BJ (cell line): ENCODE measurements at places on chromosomes 6 and 20.

DNA sequence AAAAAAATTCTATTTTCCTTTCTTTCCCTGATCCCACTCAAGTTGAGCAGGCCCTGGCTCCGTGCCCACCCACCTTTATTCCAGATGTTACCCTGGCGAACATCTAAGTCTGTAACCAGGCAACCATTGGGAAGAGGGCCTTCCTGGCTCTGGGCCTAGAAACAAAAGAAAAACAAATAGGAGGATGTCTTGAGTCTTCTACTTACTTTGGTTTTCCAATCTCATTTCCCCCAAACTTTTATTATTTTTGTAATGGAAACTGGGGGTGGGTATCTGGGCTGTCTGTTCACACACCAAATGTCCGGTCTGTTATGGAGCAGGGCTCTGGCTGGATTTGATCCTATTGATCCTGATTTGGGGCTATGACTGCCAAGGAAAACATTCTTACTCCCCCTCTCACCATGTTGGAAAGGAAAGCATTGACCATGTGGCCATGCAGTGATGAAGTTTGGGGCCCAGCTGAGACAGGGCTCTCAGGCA, 744.1 kb downstream of the DHX35 start:
- DNase-seq: no peak

DNA sequence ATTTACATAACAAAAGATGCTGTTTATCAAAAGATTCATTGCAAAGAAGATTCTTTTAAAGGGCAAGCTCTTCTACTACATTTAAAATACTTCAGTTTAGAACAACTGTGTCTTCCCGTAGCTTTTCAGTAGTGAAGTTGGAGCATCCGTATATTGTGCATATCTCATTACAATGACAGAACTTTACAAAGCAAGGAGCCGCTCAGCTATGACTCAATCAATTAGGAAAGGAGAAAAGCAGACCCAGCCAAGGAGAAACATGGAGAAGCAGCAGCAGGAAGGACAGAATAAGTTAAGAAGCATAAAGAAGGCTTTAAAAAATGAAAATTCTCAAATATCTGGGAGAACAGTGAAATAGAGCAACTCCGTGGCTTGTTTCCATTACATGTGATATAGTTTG, 132.6 kb upstream of the SMLR1 start:
- DNase-seq: no peak

GRCh38 chr6:163750431-163751031, 336.0 kb downstream of the QKI start:
- no peak for DNase-seq

GRCh38 chr6:150426198-150426597, 57.4 kb downstream of the IYD start:
- DNase-seq: no peak

- no peak for DNase-seq
These were observed 103.4 kb upstream of the CCN2 start for GRCh38 chr6:132054525-132054924.

DNA sequence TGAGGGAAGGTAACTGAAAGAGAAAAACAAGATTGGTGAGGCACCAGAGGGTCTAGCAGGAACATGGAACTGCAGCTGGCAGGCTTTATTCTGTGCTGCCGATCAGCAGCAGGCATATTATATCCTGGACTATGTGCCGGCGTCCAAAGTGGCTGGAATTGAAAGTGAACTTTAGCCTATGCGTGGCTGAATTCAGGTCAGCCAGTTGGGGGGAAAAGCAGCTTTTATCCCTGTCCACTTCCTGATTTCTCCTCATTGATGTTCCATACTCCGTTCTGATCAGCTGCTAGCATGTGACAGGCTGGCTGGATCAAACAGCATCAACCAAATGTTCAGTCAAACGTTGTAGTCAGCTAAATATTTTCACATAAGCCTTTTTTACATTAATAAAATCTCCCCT, 99.0 kb downstream of the CAP2 start:
- DNase-seq: no peak

- peak; percentile 78 for DNase-seq
These were observed at the start of gene SLX4IP for GRCh38 chr20:10434832-10435812. TSS of gene SLX4IP (plus strand) at chr20:10435305. CDS start at chr20:10458205, 22,900 bp downstream.

- DNase-seq: peak; percentile 39
These were observed 1.1 kb downstream of the SAPCD1 start for GRCh38 chr6:31763619-31763940.

DNA sequence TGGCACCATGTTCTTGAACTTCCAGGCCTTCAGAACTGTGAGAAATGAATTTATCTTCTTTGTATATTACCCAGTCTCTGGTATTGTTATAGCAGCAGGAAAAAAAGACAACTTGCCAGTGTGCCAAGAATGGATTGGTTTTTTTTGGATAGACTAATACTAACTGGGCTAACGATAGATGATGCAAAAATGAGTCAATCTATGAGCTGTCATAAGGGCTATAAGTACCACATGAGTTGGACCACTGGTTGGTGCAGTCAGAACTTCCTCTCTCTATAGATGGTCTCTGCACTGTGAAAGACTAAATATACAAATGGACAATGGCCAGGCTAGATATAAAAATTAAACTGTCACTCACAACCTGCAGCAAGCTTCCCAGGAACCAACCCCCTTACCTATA, 87.6 kb upstream of the COL21A1 start:
- no peak for DNase-seq

DNA sequence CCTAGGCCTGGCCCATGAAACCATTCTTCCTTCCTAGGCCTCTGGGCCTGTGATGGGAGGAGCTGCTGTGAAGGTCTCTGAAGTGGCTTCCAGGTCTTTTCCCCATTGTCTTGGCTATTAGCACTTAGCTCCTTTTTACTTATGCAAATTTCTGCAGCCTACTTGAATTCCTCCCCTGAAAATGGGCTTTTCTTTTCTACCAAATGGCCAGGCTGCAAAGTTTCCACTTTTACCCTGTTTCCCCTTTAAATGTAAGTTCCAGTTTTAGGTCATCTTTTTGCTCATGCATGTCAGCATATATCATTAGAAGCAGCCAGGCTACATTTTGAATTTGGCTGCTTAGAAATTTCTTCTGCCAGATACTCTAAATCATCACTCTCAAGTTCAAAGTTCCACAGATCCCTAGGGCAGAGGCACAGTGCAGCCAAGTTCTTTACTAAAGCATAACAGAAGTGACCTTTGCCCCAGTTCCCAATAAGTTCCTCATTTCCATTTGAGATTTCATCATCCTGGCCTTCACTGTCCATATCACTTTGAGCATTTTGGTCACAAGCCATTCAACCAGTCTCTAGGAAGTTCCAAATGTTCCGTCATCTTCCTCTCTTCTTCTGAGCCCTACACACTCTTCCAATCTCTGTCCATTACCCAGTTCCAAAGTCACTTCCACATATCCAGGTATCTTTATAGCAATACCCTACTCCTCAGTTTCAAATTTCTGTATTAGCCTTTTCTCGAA, 71.9 kb downstream of the TBC1D7 start:
- no peak for DNase-seq

GRCh38 chr6:130675072-130675471, 152.1 kb upstream of the SMLR1 start:
- DNase-seq: no peak

GRCh38 chr6:11714116-11714797, 64.3 kb downstream of the ADTRP start:
- DNase-seq: no peak

DNA sequence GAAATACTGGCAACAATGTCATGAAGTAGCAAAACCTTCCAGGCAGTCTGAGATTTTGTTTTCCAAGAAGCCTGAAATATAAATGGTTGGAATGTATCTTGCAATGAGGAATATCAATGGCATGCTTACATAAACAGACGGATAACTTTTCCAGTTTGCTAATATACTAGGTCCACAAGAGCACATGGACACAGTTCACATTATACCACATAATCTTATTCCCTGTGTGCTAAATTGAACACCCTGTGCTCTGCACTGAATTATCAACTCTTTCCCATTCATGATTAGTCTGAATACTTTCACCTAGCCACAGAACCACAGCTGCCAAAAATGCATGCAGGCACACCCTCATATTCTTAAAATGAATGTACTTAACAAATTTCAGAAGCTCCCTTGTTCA, 274.3 kb downstream of the COL12A1 start:
- DNase-seq: peak; percentile 89

DNA sequence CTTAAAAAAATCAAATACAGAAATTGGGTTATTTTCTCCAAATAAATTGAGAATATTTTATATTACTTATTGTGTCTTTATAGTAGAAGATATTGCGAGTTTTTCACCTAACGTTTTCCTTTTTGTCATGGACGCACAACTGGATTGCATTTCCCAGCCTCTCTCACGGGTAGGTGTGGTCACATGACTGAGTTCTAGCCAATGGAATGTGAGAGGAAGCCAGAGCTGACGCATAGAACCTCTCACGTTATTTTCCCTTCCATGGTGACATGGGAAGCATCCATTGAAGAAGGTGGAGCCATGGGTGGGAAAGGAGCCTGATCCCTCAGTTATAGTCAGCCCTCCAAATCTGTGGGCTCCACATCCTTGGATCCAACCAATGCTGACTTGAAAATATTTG, 155.9 kb upstream of the UST start:
- DNase-seq: no peak

DNA sequence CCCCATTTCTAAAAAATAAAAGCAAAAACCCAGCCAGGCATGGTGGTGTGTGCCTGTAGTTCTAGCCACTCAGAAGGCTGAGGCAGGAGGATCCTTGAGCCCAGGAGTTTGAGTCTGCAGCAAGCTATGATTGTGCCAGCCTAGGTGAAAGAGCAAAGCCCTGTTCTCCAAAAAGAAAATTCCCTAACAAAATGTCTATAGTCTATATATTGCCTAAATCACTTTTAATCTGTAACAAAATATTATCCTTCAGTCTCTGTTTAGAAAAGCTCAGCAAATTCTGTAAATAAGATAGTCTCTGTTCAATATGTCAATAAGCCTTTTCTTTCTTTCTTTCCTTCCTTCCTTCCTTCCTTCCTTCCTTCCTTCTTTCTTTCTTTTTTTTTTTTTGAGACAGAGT, 75.8 kb upstream of the ZFP64 start:
- no peak for DNase-seq

DNA sequence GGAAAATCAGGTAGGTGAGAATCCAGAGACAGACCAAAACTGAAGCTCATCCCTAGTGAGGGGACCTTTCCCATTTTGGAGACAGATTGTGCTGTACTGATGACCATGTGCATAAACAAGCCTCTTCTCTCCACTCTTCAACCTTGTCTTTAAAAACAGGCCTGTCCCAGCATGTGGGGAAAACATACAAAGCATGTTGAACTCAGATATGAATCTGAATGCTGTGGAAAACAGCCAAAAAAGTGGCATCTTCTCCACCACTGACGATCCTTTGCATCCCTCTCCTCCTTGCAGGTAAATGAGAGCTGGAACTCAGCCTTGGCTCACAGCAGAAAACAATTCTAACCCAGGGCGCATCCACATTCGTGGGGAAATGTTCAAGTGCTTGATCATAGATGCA, 123.7 kb upstream of the FOXQ1 start:
- DNase-seq: no peak

- no peak for DNase-seq
These were observed 4.1 kb downstream of the PLCB4 start for GRCh38 chr20:9072861-9073500.

DNA sequence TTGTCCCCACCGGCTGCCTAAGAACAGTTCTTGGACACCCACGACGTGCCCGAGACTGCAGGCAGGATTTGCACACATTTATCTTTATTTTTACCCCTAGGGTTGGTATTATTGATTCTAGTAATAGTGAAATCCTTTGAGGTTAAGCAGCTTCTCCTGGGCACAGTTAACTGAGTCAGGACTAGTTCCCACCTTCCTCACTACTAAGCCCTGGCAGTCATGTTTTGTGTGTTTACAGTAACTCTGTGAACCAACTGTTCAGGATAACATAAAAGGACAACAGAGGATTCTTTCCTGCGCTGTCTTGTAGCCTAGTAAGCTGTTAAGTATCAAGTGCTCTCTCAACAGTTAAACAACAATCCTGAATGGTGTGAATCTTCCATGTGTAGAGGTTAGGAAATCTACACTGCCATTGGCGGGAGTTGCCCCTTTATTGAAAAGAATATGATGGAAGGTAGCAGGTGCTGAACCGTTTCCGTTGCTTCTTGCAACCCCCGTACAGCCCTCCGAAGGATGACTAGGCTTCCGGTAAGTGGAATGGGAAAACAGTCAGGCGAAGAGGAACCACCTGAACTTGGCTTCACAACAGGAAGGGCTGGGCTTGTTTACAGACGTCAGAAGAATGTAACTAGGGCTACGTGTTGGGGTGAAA, 979 bp upstream of the SOD2 start:
- no peak for DNase-seq

DNA sequence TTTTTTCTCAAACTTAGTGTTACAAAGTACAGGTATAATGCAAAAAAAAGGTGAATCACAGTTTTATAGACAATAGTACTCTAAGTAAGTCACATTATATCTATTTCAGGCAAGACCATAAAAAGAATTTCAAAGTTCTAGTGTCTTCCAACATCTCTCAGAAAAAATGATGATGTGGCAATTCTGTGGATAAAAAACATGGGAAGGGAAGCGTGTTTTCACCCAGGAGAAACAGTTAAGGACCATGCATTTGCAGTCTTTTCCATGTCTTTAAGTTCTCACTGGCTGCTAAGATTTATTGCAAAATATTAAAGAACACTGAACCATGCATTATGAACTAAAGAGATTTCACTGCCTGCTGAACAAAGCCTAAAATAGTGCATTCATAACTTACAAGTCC, 1.8 kb downstream of the SSR1 start:
- no peak for DNase-seq

DNA sequence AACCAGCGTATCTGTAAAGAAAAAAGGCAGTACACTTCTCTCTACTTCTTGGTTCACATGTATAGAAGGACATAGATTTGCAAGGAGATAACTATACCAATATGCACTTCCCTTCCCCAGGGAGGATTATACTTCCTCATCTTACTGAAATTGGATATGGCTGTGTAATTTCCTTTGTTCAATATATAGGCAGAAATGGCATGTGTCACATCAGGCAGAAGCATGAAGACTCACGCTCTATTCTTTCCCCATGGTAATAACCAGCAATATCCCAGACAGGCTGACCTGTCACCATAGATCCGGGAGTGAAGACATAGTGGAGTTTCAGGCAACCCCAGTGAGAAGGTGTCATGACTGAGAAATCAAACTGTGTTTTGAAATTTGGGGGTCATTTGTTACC, 518.3 kb downstream of the KIF16B start:
- DNase-seq: no peak

DNA sequence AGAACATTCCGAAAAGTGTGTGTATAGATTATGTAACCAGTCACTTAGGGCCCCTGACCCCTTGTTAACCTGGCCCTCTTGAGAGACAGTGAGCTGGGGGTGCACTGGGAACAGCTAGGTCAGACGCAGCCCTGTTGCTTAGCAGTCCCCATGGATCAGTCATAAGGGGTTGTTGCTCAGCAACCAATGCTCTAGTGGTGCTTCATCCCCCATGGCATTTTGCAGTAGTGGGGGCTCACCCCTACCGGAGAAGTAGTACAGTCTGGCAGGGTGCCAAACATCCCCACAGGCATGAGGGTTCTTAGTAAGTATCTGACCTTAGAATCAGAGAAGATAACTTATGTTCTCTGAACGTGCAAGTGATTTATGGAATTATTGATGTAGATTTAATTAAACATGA, 12.3 kb downstream of the PKIB start:
- DNase-seq: no peak

- no peak for DNase-seq
These were observed 37.0 kb downstream of the PEX7 start for GRCh38 chr6:136859430-136859829.

GRCh38 chr20:59221049-59221706, 57.6 kb downstream of the ZNF831 start:
- no peak for DNase-seq
